Type B pancreatic cell (in vitro differentiated cells): ENCODE measurements at places on chromosomes 3 and 15.

DNA sequence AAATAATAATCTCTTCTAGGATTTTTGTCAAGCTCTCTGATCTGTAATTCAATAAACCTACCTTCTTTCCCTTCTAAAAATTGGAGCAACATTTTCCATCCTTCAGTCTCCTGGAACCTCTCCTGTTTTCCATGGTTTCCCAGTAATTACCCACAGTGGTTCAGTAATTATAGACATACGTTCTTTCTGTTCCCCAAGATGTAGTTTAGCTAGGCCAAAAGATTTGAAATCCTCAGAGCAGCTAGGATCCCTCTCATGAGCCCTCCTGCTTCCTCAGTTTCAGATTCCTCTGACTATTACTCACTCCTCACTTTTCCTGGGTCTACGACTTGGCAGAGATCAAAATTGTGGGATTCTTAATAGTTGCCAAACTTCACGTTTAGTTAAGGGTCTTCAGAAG, 76.9 kb upstream of the IGSF10 start:
- H3K4me1 ChIP-seq: peaks cover 25% of the 10 kb centered on the region
- no peak for DNase-seq
- H3K27me3 ChIP-seq: no peaks in the 10 kb centered on the region
- no peak overlapping the region for H3K27ac ChIP-seq
- no peaks in the 10 kb centered on the region for H3K36me3 ChIP-seq

DNA sequence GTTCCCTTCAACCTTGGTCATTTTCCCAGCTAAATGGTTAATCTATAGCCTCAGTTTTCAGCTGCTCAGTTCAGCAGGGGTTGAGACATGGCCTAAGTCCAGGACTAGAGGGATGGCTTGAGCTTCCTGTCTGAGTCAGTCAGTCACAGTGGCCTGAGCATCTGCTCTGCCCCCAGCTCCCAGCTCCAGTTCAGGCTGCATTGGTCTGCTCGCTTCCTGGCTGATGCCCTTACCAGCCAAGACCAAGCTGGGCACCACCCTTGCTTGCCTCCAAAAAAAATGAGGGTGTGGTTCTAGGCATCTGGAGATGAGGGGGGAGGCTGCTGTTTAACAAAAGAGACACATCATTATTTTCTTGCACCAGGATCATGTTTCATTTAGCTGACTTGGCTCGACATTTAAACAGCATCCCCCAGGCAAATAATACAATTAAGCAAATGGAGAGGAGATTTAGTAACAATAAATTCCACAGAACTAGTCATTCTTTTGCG, 70.7 kb downstream of the WNT5A start:
- peaks cover 10% of the 10 kb centered on the region for H3K4me1 ChIP-seq
- no peak overlapping the region for H3K27ac ChIP-seq
- H3K27me3 ChIP-seq: no peaks in the 10 kb centered on the region
- no peak for DNase-seq
- H3K36me3 ChIP-seq: no peaks in the 10 kb centered on the region
- no peak overlapping the region for H3K4me3 ChIP-seq

DNA sequence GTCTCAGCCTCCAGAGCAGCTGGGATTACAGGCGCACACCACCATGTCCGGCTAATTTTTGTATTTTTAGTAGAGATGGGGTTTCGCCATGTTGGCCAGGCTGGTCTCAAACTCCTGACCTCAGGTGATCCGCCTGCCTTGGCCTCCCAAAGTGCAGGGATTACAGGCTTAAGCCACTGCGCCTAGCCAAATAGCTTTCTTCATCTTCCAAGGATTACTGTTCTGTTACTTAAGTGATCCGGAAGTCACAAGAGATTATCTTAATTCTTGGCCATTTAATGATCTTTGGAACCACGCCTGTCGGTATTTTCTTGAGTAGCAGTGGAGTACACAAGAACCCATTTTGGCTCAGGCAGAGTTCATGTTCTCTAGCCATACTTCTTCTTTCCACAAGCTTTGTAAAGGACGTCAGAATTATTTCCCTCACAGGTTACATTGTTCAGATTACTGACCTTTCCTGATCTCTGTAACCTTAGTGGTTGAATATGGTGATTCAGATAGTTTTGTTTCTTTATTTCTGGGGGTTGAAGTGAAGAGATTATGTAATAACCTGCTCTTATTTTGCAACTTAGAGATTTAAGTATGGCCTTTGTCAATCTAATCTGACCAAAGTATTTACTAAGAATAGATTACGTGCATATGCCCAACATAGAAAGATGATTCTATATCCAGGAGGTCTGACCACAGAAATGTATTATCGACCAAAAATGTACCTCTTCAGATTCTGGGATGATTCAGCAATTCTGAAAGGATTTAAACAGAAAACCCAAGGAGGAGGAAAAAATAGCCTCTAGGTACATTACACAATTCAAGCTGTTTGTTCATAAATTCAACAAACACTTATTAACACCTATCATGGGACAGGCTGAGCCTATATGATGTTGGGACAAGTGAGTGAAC, 132.2 kb downstream of the GREM1 start:
- no peaks in the 10 kb centered on the region for H3K27me3 ChIP-seq
- no peak overlapping the region for H3K4me3 ChIP-seq
- H3K4me1 ChIP-seq: no peaks in the 10 kb centered on the region
- H3K36me3 ChIP-seq: peaks cover 8% of the 10 kb centered on the region

GRCh38 chr3:106175276-106175675, 306.5 kb upstream of the CBLB start:
- H3K27ac ChIP-seq: no peak overlapping the region
- H3K4me3 ChIP-seq: no peak overlapping the region
- peaks cover 5% of the 10 kb centered on the region for H3K27me3 ChIP-seq
- DNase-seq: no peak
- H3K4me1 ChIP-seq: peaks cover 9% of the 10 kb centered on the region

DNA sequence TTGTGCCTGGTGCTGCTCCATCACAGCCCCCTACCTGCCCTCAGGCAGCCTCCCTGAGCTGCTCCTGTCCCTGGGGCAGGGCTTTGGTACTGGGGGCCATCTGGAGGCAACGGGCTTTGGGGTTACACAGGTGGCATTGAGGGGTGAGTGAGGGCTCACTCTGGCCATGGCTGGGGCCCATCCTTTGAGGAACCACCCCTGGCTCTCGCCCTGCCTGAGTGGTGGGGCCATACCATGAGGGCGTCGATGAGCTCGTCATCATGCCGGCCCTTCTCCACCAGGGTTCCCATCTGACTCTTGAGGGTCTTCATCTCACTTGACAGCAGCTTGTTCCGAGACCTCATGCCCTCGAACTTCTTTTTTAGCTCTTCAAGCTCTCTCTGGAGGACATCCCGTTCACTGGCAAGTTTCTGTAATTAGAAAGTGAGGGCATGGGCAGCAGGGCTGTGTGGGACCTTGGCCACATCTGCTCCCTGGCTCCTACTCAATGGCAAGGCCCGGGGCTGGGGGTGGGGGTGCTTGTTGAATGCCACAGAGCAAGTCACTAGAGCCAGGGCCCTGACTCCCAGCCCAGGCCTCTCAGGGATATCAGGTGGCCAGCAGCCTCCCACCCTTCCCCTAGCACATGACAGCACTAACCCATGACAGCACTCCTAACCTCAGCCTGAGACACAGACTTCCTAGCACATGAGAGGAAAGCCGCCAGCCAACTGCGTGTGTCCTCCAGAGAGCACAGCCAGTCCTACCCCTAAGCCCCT, 33.5 kb downstream of the CCDC13 start:
- no peak overlapping the region for H3K4me3 ChIP-seq
- DNase-seq: no peak
- H3K36me3 ChIP-seq: no peaks in the 10 kb centered on the region
- H3K27me3 ChIP-seq: peaks cover 9% of the 10 kb centered on the region
- H3K4me1 ChIP-seq: no peaks in the 10 kb centered on the region

- H3K36me3 ChIP-seq: no peaks in the 10 kb centered on the region
- H3K27ac ChIP-seq: no peak overlapping the region
Observed at GRCh38 chr3:174413062-174413912, 445.8 kb upstream of the NAALADL2 start.
